ENCODE measurements at places on chromosomes 4 and X.
A peak's percentile ranks its signal among the peaks of the same experiment; 100 is the strongest.

DNA sequence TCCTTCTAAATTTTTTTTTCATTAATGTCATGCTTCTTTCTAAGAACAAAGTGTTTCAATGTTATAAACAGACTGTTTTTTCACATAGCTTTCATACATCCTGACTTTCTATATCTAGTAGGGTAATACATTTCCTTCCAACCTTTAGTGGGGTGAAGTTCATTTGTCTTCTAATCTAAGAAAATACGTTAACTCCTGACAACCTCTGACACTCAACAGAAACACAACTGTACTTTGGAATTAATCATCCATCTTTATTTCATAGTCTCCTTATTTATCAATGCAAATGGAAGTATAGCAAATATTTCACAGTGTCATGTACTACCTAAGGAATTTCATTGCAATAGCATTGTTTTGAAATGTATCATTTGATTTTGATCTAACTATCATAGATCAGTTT lies 2.7 kb upstream of the MTTP start:
- DNase-seq, result no peak

DNA sequence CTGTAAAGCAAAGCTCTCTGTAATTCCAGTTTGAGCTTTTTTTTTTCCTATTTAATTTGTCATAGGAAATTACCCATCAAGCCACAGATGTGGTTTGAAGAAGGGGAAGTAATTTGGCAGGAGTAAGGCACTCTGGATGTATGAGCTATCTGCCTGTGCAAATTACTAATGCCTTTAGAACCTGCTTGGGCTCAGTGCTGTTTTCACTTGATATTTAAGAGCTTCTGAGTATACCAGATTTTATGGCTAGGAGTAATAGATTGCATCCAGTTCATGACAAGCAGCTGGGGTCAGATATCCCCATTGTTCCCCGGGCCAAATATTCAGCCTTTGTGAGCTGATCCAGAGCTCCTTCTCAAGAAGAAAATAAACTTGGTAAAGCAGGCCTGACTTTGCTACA lies 89.1 kb downstream of the DCAF8L2 start:
- DNase-seq, result peak; percentile 72

- DNase-seq, result no peak
Measured at GRCh38 chrX:153821066-153821465, 9.3 kb downstream of the PDZD4 start.

DNA sequence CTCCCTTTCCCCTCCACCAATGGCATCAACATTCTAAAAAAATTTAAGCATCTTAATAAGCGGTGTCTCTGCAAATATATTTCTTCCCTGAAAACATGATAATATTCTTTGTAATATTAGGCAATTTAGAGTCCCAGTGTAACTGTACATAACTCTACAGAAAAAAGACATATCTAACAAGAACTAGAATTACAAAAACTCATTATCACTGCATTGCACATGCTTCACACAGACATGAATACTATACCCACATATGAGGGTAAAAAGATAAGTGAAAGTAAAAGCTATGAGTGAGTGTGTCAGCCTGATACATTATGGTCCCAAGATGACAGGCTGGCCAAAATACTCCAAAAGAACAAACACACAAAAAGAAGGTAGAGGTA lies 2.4 kb upstream of the FGB start:
- no peak for DNase-seq

- DNase-seq, result no peak
Measured at GRCh38 chr4:88604978-88605678, 12.8 kb downstream of the HERC3 start.

DNA sequence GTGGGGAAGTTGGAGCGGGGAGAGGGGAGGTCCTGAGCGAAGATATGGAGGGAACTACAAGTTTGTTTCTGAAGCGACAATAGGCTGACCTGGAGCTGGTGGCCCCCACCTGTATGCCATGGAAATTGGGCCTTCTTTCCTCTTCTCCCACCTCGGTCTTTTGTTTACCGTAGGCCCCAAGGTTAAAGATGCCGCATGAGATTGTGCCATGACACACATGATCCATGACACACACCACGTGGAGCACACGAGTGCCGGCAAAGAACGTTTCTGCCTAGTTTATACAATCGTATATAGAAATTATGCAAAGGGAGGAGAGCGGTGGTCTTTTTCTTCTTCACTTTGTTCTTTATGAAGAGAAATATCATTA lies 408 bp downstream of the TMEM33 start:
- DNase-seq, result no peak

- no peak for DNase-seq
Measured at GRCh38 chr4:129140521-129140920, 44.6 kb downstream of the C4orf33 start.

GRCh38 chr4:168832763-168833575 lies 177.1 kb downstream of the CBR4 start:
- DNase-seq, result peak; percentile 32

GRCh38 chr4:101801958-101802357 lies 11.4 kb downstream of the BANK1 start:
- no peak for DNase-seq

Measured in endothelial cell of umbilical vein (primary cell).